ENCODE measurements at places on chromosomes 1 and 21.

DNA sequence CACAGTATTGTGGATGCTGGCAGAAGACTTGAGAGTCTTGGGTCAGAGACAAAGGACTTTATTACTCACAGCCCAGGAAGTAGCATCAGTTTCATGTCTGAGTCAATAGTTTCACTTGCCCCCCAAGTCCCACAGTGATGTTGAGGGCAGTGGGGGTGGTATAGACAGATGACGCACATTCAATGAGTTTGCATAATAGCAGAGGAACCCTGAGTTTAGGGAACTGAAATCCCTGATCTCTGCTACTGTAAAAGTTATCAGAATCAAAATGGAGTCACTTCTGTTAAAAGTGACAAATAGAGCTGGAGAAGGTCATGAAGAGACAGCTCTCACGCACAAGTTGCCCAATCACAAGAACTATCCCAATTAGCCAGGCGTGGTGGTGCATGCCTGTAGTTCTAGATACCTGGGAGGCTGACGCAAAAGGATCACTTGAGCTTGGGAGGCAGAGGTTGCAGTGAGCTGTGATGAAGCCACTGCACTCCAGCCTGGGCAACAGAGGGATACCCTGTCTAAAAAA is 11.5 kb upstream of the HCRTR1 start:
- no peak for DNase-seq

DNA sequence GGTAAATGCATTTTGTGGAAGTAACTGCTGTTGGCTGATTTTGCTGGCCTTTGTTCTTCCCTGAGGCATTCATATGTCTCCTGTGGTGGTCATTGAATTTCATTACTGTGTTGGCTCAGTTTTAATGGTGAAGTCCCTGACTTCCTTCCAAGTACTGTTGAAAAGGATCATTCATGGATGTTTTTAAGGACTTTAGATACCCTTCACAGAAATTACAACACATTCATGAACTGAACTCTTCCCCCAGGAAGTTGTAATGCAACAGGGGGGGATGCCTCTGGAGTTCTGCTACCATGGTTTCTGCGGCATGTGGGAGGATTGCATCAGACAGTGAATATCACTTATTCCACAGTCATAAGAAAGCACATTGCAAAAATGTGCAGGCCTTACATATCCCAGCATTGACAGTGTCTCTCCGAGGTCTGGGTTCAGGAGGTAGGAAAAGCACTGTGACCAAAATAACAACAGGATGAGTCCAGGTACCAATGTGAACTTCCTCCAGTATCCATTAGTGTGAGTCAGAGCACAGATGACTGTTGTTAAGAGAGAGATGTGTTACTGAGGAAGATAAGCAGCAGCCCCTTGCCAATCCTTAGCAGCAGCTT is 2.1 kb upstream of the RAB3GAP2 start:
- DNase-seq: no peak

DNA sequence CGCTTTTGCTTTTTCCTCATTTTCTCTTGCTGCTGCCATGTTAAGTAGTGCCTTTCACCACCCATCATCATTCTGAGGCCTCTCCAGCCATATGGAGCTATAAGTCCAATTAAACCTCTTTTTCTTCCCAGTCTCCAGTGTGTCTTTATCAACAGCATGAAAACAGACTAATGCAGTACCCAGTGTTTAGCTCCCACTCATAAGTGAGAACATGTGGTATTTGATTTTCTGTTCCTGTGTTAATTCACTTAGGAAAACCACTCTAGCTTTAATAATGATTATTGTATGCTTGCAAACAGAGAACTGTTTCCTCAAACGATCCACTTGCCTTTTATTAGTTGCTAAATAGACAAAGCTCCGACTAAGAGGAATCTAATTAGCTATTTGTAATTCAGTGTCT is 43.3 kb downstream of the IL23R start:
- no peak for DNase-seq

DNA sequence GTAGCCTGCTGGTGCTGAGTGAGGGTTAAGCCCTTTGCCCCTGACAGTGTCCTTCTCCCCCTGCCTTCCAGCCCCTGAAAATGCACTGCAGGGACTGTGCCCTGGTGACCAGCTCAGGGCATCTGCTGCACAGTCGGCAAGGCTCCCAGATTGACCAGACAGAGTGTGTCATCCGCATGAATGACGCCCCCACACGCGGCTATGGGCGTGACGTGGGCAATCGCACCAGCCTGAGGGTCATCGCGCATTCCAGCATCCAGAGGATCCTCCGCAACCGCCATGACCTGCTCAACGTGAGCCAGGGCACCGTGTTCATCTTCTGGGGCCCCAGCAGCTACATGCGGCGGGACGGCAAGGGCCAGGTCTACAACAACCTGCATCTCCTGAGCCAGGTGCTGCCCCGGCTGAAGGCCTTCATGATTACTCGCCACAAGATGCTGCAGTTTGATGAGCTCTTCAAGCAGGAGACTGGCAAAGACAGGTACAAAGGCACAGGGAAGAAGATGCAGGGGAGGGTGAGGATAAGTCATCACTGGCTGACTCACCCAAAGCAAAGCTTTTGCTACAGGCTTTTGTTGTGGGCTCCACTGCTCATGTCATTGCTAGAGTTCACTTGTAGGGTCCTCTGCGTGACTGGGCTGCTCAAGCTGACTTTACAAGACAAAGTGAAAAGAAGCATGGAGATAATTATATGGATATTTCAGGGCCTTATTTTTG is 174.9 kb downstream of the PIGK start:
- no peak for DNase-seq

GRCh38 chr1:34736692-34737091 is 18.2 kb upstream of the GJB5 start:
- DNase-seq: no peak

DNA sequence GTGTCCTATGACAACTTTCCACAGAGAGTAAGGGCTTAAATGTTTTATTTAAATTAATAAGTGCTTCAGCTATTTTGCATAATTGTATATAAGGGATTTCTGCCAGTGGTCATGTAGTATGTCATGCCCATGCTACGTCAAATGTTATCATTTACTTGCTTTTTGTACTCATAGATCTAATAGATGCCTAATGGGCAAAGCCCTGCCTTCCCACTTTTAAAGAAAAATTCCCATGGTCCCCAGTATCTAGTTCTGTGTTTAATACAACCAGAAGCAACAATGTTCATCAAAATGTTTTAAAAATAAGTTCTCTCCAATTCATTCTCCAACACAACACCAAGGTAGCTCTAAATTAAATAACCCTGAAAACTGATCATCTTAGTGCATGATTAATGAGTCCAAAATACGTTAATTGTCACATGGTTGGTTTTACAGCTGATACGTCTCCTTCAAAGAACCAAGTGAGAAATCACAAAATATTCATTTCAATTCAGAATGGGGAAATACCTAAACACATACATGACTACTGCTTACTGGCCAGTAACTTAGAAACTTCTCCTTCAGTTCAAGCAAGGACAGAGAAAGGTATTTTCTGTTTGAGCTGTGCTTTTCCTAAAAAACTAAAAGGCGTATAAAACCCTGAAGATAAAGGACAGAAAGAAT is 49.1 kb upstream of the SDC3 start:
- no peak for DNase-seq

GRCh38 chr21:16751695-16752474 is 761.0 kb upstream of the CXADR start:
- DNase-seq: no peak

DNA sequence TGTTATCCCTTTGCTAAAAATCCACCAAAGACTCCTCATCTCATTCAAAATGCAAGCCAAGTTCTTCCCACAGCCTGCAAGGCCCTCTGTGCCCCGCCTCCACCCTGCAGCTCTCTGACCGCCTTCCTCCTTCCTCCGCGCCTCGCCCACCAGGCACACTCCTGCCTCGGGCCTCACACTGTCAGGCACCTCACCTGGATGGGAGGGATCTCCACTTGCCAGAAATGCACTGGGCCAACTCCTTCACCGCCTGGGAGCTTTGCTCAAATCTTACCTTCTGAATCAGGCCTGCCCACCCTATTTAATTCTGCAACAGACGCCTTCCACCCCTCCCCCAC is 26.2 kb downstream of the PGBD5 start:
- no peak for DNase-seq

GRCh38 chr1:37875833-37876232 is 16.4 kb upstream of the MTF1 start:
- no peak for DNase-seq

DNA sequence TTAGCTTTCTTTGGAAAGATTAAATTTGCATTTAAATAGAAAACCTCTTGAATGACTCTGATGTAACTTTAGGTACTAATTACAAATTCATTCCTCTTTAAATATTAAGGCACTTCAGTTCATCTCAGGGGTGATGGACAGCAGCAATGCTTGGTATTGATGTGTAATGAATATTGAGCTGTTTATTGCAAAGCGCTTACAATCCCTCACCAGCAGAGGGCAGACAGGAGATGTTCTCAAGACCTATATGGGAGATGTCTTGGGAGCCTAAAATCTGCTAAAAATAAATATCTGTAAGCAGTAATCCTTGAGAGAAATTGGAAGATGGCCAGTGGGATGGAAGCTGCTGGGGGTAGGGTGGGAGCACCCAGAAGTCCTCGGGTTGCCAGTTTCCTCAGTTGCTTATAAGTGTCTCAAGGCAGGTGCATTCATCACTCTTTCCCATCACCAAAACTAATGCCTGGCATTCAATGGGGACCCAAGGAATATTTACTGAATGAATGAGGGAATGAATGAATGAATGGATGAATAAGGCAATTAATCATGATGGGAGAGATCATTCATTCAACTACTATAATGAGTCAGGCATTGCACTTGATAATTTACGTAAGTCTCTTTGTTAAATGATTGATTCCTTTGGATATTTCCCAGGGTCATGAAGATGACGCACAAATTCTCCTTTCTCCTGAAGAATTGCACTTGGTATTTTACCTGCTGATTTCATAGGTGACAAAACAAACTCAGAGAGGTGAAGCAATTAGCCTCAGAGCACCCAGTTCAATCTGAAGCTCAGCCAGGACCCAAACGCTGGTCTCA is 2.3 kb downstream of the KLHDC8A start:
- DNase-seq: no peak

- no peak for DNase-seq
These were observed 43.6 kb downstream of the C21orf91 start for GRCh38 chr21:17775431-17776126.

DNA sequence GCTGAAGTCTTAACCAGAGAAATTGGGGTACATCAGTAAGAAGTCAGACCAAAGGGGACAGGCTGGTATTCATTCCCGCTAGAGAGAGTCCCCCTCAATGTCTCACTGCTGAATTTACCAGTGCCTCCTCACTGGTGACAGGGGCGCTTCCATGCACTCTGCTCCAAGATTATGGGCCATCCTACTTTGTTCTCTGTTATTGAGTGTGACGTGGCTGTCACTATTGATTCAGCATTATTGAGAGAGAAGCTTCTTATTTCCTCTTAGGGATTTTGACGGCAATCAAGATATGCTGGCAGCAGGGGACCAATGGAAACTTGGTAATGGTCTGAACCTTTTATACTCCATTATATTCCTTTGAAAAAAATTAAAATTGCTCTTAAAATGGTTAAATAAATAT is 118.6 kb downstream of the SYF2 start:
- DNase-seq: no peak

DNA sequence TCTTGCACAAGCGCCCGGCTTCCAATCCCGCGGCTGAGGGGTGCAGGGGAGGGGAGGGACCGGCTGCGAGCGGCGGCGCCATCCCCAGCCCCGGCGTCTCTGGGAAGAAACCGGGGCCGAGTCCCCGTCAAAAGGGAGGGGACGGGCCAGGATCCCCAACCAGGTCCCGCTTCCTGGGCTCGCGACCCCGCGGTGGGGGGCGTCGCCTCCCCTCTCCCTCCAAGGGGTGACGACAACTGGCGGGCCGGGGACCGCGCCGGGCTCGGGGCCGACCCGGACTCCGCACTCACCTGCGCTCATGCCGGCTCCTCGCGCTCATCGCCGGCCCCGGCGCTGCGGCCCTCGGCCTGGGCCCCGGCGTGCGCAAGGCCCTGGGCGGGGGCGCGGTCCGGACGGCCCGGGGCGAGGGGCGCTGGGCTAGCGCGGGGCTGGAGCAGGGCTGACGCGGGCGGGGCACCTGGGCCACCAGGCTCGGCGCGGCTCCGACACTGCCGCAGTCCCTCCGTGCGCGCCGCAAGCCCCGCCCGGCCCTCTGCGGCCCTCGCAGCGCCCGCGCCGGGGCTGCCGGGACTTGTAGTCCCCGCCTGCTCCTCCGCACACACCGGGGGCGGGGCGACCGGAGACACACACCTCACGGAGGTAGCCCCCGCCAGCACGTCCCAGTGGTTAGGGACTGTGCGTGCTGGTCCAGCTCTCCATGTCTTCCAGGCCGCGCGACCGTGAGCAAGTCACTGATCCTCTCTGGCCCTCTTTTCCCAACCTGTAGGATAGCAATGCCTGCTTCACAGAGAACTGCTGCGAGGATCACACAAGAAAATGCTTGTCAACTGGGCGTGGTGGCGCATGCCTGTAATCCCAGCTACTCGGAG is at the start of gene ATP13A2:
Gene ATP13A2, minus strand, starts transcription at position 490 of the 869 bp plus-strand sequence. Its CDS starts 190 bp downstream, at position 300.
- peak; percentile 58 for DNase-seq

DNA sequence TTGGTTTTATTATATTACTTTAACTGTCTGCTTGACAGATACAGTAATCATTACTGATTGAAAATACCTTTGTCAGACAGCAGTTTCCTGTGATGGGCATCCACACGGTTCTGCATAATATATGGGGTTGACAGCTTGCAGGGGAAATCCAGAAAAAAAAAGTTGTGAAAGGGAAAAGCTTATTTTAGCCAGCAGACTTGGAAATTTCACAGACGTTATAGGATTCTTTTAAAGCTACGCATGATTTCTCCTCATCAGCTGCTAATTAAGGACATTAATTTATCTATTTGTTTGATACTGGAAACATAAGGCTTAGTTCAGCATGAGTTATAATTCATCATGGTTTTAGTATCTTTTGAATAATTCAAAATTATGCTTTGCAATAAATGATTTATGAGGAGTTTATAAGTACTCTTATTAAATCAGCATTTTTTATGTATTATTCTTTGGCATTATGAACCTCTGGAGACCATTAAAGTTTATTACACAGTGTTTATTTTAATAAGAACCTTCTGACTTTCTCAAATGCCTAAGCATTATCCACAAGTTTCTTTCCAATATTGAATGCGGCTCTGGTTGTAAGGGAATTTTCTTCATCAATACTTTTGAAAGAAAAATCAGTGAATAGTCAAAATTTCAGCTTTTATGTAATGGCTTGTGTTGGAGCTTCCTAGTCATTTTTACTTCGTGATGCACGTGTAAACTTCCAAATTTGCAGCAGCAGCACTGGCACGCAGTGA is 235.3 kb upstream of the KCNK2 start:
- no peak for DNase-seq

GRCh38 chr21:42527489-42528158 is 14.0 kb downstream of the SLC37A1 start:
- no peak for DNase-seq

- no peak for DNase-seq
These were observed 24.3 kb upstream of the DUSP10 start for GRCh38 chr1:221766210-221766609.

GRCh38 chr1:205319081-205320018 is 2.2 kb downstream of the NUAK2 start:
- DNase-seq: no peak

- DNase-seq: no peak
These were observed 12.8 kb downstream of the ZDHHC18 start for GRCh38 chr1:26839339-26839722.

GRCh38 chr21:34934350-34934749 is 114.8 kb downstream of the RUNX1 start:
- DNase-seq: no peak
